ENCODE measurements at places on chromosomes 4 and X.
A peak's percentile ranks its signal among the peaks of the same experiment; 100 is the strongest.

DNA sequence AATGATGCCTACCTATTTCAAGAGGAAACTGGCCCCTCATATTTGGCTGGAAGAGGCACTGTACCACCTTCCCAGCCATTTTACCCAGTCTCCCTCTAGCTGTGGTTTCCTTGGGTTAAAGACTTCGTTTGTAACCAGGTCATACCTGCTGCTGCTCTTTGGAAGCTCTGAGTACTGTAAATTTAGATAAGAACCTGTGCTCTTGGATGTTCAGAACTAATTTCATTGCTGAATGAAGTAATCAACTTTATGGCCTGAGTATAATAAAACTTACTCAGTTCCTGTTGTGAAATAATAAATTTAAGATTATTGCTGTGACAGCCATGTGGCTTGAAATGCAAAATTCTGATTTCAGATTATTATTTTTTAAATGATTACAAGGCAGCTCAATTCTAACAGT lies 12.2 kb downstream of the MTTP start:
- no peak for DNase-seq

DNA sequence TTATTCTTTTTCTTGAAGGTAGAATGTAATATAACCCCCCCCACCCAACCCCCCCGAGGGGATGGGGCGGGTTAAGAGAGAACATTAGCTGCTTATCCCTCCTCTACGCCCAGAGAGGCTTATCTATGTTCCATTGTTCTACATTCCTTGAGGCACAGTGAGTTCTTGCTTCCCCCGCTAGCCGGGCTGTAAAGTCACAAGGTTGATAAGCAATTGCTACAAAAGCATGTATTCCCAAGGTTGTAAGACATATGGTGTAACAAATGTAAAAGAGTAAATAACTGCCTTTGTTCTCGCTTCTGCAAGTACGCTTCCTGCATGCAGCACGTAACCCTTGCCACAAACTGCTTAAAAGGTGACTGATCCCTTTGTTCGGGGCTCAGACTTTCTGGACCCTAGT lies 8.2 kb downstream of the DCAF8L2 start:
- DNase-seq, result no peak

DNA sequence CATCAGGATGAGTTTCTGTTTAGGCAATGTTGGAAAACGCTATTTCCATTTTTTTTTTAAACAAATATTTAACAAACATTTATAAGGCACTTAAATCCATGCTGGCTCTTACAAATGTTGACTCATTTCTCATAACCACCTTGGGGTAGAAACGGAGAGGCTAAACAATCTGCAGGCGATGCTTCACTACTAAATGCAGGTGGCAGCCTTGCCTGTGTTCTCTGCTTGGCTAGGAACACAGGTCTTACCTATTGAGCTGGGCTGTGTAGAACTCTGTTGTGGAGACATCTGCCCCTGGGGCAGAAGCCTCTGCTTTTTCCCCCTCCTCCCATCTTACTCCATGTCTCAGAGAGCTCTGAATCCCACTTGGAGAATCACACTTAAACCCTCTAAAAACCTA lies 1.4 kb upstream of the CXCL1 start:
- DNase-seq, result peak; percentile 2

- peak; percentile 17 for DNase-seq
Measured at GRCh38 chr4:123479944-123480343, 83.3 kb downstream of the SPRY1 start.

DNA sequence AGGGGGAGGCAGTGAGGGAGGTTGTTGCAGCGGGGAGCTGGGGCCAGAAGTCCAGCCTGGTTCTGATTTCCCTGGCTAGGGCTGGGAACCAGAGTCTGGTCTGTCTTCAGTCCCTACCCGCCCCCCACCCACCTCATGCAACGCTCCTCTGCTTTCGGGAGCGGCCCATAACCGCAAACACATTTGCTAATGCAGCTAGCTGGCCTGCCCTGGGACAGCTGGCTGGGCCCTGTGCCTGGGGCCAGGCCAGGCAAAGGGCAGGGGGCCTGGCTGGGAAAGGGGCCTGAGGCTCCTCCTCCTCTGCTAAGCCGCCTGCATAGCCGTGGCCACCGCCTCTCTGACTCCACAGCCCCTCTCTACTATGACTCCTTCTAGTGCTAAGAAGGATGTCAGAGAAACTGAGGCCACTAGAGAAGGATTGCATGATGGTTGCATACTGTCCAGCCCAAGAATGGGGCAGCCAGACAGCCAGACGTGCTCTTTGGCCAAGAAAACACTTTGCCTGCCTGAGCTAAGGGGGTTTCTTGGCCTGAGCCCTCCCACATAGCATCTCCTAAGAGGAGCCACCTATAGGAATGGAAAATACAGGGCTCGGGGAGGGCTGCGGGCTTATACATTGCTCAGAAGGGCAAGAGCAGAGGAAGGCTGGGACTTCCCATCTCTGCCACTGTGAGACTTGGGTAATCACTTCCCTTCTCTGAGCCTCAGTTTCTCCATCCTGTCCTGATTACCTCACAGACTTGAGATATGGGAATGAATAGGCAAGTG lies 76.9 kb downstream of the PJA1 start:
- DNase-seq, result no peak

DNA sequence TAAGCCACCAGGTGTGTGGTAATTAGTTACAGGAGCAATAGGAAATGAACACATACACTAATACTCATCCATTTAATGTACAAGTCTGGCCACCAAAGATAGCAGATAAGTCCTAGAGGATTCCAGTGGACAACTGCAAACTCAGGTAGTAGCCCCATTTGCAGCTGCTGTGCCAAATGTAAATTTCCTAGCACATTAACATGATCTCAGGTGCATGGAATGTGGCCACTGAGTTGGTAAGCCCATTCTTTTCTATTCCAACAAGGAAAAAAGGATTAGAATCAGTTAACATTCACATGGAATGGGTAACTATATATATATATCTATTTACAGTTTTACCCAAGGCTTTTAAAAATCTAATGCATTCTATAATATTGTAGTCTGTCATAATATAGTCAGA lies 23.3 kb upstream of the FRAS1 start:
- no peak for DNase-seq

DNA sequence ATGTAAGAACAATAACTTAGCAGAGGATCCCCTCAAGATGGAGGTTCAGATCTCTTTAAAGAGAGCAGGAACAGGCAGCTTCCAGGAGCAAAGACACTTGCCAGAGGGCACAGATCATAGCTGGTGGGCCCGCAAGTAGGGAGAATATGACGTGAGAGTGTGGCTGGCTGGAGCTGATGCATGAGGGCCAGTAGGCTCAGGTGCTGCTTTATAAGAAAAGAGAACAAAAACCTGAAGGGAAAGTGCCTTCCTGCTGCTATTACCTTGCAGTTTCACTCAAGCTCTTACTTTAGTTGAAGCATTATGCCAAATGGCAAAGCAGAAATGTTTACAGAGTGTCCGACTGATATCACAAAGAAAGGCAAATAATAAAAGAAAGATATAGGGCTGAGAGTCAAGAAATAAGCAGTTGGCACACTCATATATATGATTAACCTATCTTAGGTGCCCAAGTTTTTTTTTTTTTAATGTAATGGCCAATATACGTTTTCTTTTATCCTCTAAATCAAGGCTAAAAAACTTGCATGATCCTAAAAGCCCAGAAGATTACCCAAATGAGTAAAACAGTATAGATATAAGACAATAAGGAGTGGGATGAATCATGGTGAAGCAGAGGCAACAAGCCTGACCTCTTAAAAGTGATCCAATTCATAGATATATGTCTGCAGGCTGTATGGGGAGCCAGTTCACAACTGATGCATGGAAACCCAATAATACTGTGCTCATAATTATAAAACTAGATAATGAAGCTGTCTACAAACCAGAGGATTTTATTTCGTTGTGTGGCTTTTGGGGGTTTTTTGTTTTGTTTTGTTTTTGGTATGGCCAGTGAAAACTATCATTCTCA lies 12.6 kb downstream of the NR0B1 start:
- peak; percentile 12 for DNase-seq

DNA sequence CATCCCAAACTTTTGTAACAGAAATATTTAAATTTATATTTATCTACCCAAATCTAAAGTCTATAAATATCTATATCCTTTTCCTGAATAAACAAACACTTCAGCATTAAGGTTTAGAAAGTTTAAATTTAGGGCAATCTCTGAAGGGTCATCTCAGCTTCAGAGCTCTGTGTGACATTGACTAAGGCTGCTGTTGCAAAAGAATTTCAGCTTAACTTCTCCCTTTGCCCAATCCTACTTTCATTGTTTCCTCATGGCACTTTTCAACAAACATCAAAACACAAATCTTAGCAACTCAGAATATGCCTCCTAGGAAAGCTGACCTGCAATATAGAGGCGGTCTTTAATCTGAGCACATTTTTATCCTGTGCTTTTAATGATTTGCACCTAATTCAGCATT lies 79.7 kb upstream of the BANK1 start:
- DNase-seq, result no peak

- no peak for DNase-seq
Measured at GRCh38 chrX:48522291-48522690, 683 bp downstream of the EBP start.

DNA sequence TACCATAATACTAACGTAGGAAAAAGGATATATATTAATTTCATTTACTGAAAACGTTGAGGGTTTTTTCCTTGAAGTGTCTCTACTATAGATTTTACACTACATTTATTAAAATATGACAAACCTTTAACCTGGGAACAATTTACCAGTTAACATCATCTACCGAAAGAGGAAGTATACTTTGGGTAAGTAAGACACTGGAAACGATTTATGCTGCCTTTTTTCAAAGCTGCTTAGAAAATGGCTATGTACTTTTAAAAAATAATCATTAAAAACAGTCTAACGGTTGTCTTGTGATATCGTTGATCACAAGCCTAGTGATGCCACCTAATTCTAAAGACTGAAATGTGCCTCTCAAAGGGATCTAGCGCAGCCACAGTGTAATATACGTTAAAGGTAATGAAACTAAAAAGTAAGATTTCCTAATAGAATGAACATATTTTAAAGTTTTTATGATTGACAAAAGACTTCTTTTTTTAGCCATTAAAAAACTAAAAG lies 50.4 kb downstream of the STX18 start:
- no peak for DNase-seq

GRCh38 chr4:181261279-181261678 lies 981.9 kb upstream of the TENM3 start:
- no peak for DNase-seq

GRCh38 chrX:1424147-1424851 lies 28.4 kb downstream of the ASMTL start:
- DNase-seq, result no peak

GRCh38 chrX:101744085-101744484 lies 84.4 kb upstream of the ARMCX2 start:
- no peak for DNase-seq

DNA sequence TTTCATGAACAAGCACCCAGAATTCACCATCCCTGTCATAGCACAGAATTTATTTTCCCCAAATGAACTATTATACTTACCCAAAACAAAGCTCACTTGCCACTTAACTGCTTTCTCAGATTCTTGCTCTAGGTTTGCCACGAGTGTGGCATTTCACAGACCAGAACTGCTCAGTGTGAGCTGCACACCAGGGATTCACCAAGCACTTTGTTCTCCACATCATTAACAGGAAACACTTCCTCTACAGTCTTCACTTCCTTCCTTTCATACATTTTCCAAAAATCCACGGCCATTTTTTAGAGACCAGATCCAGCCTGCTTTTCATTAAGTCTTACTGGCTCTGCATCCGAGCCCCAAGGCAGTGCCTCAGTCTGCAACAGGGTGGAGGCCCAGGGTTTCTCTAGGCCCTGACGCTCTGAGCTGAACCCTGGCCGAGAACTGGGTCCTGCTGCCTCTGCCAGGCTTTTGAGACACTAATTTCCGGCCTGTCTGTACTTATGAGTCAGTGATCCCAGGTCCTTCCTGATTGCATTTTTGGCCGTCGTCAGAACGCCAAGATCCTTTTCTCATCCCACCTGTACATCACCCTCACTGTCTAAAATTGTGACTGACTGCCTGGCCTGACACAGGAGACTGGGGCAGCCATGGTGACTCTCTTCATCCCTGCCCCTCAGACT lies 67.6 kb upstream of the MTNR1A start:
- DNase-seq, result no peak

DNA sequence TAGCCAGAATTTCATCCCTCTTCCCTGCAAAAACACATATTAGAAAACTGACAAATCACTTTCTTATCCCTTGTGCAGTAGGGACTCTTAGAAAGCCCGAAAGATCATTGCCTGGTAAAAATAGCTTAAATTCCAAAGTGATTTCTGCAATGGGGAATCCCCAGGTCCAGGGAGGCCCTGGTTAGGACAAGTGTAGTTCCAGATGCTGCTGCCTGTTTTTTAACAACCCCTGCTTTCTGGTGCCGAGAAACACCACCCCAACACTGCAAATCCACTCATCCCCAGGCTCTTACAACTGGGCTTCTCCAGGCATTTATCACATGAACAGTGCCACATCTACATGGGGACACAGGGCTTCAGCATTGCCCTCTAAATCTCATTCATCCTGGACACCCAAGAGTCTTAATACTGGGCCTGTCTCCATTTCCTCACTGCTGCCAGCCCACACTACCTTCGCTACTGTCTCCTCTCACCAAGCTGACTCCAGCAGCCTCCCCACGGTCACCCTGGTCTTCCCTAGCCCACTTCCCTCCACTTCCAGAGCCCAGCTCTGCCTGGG lies 112.2 kb upstream of the PSAPL1 start:
- no peak for DNase-seq

- no peak for DNase-seq
Measured at GRCh38 chrX:47814851-47815250, 21.9 kb upstream of the ZNF81 start.

GRCh38 chr4:97468272-97468671 lies 675.0 kb downstream of the STPG2 start:
- DNase-seq, result no peak

GRCh38 chr4:3376266-3376665 lies 65.5 kb upstream of the HGFAC start:
- no peak for DNase-seq

DNA sequence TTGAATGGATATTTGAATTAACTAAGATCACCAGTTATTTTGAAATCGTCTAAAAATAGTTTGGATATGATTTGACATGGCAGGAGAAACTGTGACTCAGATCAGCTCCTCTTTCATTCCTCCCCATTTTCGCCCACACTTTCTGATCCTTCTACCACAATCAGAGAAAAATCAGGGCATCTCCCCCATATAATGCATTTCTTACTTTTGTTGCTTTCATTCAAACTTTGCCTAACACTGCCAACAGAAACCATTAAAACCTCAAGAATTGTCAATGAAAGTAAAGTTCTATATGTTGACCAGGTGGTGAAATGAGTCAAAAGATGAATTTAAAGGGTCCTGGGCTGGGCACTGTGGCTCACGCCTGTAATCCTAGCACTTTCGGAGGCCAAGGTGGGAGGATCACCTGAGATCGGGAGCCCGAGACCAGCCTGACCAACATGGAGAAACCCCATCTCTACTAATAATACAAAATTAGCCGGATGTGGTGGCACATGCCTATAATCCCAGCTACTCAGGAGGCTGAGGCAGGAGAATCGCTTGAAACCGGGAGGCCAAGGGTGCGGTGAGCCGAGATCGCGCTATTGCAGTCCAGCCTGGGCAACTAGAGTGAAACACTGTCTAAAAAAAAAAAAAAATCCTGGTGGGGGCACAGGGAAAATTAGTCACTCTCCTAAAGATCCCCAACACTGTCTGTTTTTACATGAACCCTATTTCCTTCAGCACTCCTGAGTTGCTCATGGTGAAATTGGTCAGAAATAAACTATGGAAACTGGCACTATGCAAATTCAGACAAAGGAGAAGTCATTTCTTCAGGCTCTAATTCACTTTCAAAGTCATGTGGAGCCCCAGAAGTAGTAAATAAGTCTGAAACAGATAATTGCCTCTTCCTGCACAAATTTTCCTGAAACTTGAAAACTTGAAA lies 122.8 kb upstream of the NOCT start:
- peak; percentile 67 for DNase-seq

GRCh38 chrX:42934020-42934726 lies 156.2 kb upstream of the PPP1R2C start:
- peak; percentile 52 for DNase-seq

All from activated CD4-positive, alpha-beta T cell treated with anti-CD3 and anti-CD28 coated beads, Interleukin-2, amount 50 U/mL, for 16 hours (primary cell).